A549 treated with CpdA at 1 μM for 4 hours (cell line): ENCODE measurements at places on chromosomes 6 and 20. TPM values are rescaled to one million over a fixed set of nuclear protein-coding genes. Genes with fewer than 3 reads are reported as not detected.

Gene TP53TG5
- total RNA-seq, result not detected in 5 replicates

Gene SRMS
- not detected in 5 replicates for total RNA-seq

Gene SOX12
- total RNA-seq, result 17.3 to 28.9 TPM (median 27.9 TPM) in 5 replicates

Gene HMGN3
- total RNA-seq, result 48.3 to 69.3 TPM (median 64.2 TPM) in 5 replicates

Gene CLPSL1
- total RNA-seq, result not detected in 5 replicates

Gene PRPH2
- total RNA-seq, result not detected in 5 replicates

Gene GNMT
- 0.09 to 0.20 TPM in 2 of 5 replicates, not detected in the others for total RNA-seq

Gene RPS21
- 2,597 to 3,023 TPM (median 2,825 TPM) in 5 replicates for total RNA-seq

Gene CAP2
- 11.7 to 15.9 TPM (median 13.1 TPM) in 5 replicates for total RNA-seq

Gene SRF
- 13.4 to 18.9 TPM (median 17.6 TPM) in 5 replicates for total RNA-seq

Gene BACH2
- total RNA-seq, result 0.26 to 0.58 TPM (median 0.38 TPM) in 5 replicates

Gene MOCS3
- 5.9 to 6.5 TPM (median 6.3 TPM) in 5 replicates for total RNA-seq

Gene VSX1
- 0.49 to 0.90 TPM (median 0.77 TPM) in 5 replicates for total RNA-seq

Gene CRISP2
- not detected in 5 replicates for total RNA-seq

Gene KCNQ5
- 1.7 to 3.4 TPM (median 1.9 TPM) in 5 replicates for total RNA-seq

Gene TOMM6
- 286 to 319 TPM (median 299 TPM) in 5 replicates for total RNA-seq

Gene ELMO2
- 17.4 to 22.1 TPM (median 20.5 TPM) in 5 replicates for total RNA-seq

Gene DTNBP1
- 11.5 to 14.4 TPM (median 12.7 TPM) in 5 replicates for total RNA-seq

Gene RXRB
- 17.7 to 24.3 TPM (median 22.1 TPM) in 5 replicates for total RNA-seq

Gene COL11A2
- total RNA-seq, result 0.76 to 1.2 TPM (median 0.82 TPM) in 5 replicates

Gene C6orf15
- total RNA-seq, result not detected in 5 replicates

Gene CCN5
- 23.9 to 36.6 TPM (median 26.9 TPM) in 5 replicates for total RNA-seq

Gene PNLDC1
- total RNA-seq, result 0.11 TPM in 1 of 5 replicates, not detected in the others

Gene SLC25A27
- 0.09 to 1.4 TPM (median 0.61 TPM) in 5 replicates for total RNA-seq

Gene CDH26
- total RNA-seq, result 0.10 to 0.40 TPM (median 0.16 TPM) in 4 of 5 replicates, not detected in the other

Gene HDDC2
- total RNA-seq, result 93.4 to 102 TPM (median 96.5 TPM) in 5 replicates

Gene RCAN2
- not detected in 5 replicates for total RNA-seq
